ENCODE measurements at places on chromosomes 4 and X.

GRCh38 chr4:149110481-149110880, 668.3 kb upstream of the NR3C2 start:
- no peak for DNase-seq

- no peak for DNase-seq
These were observed 78.5 kb downstream of the MID1IP1 start for GRCh38 chrX:38879631-38880220.

DNA sequence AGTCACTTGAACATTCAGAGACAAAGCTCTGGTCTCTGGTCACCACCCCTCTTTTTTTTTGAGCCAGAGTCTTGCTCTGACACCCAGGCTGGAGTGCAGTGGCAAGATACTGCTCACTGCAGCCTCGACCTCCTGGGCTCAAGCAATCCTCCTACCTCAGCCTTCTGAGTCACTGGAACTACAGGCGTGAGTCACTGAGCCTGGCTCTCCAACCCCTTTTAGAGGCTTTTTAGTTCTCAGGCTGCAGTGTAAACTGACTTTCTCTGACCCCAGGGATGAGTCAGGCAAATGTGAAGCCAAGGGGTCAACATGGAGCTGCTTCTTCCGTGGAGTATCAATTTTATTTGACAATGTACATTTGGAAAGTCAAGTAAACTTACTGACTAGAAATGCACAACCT, 229.2 kb downstream of the PTTG2 start:
- DNase-seq, result no peak

DNA sequence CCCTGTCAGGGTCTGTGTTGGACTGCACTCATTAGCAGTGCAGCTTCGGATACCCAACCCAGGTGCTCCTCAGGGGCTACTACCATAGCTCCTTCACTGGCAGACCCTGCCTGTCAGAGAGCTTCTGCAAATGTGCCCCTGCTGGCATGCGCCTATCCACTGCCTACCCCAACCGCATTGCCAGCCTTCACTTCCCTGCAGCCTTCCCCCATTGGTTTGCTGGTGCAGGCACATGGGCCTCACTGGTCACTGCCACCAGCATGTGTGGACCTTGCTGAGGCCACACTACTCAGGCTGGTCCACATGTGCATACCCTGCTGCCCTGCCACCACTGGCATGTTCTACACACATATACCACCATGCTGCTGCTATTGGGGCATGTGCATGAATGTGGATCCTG, 72.5 kb upstream of the MAGEH1 start:
- DNase-seq, result no peak

DNA sequence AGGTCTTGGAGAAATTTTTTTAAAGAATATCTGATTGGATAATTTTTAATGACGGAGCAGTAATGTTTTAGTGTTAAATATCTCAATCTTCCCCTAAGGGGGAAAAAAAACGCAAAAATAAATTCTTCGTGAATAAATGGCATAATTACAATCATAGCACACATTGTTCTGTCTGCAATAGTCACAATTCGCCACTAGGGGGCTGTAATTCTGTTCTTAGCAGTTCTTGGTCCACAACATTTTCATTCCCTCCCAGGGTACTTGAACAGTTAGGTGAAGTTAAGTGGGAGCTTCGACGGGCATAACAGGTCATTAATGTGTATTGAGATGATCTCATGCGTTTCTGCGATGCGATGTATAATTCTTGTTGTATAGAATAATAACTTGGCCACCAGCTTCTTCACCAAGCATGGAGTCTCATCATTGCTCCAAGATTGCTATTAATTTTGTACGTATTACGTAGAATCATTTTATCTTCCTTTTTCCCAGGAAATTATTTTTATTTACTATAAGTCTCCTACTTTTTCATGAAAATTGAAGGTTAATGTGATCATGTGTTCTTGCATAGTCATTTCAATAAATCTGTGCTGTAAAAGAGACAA, 27.2 kb downstream of the HTR2C start:
- DNase-seq, result no peak

- no peak for DNase-seq
These were observed 72.2 kb downstream of the COMMD8 start for GRCh38 chr4:47391256-47391655.

DNA sequence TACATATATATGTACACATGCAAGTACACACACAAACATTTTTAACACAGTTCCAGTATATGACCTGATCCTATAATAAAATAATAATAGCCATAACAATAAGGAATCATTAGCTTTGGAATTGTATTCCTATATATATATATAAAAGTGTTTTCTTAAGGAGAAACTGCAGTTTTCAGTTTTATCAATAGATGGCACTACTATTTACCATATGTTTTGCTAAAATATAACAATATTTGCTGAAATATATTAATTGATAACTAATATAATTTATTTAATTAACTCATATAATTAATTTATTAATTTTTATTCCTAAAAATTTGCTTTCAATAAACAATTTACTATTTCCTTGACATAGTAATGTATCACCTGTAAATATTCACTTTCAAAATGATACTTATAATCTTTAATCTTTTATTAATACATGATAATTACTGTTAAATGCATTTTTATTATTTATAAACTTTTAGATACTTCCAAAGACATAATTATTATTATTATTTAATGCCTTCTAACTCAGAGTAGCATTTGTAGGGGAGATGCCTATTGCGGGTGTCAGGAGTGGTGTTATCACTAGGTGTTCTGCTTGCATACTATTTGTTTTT, 599.5 kb downstream of the FSTL5 start:
- DNase-seq, result no peak

- no peak for DNase-seq
These were observed 69.2 kb downstream of the PTCHD1 start for GRCh38 chrX:23403849-23404248.

- DNase-seq, result no peak
These were observed 175.1 kb upstream of the RADX start for GRCh38 chrX:106436691-106437090.

DNA sequence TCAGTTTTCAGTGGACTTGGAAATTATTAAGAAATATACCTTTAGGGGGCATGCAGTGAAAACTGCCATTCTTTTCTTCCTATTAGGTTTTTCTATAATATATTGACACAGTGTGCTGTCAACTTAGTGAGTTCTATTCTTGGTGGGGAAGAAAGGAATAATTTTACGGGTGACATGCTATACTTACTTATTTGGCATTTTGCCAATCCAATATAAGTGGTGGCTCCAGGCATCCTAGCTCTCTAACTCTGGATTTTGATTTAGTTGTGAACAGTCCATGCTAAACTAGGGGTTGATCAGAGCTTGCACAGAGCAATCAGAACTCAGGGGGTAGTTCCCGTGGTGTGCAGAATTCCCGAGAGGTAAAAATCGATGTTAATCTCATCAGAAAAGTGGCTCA, 277.7 kb upstream of the FTHL17 start:
- no peak for DNase-seq

DNA sequence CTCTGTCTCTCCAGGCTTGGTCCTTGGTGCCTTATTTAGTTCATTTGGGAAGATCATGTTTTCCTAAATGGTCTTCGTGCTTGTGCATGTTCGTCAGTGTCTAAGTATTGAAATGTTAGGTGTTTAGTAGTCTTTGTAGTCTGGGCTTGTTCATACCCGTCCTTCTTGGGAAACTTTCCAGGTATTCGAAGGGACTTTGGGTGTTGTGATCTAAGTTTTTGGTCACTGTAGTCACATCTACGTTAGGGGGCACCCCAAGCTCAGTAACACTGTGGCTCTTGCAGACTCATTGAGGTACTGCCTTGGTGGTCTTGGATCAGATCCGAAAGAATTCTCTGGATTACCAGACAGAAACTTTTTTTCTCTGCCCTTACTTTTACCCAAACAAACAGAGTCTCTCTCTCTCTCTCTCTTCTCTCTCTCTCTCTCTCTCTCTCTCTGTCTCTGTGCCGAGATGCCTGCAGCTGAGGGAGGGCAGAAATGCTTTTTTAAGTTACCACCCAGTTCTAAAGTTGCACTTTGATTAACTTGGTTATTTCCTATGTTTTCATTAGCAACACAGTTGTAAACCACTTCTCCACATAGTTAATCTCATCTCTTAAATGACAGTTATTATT, 67.6 kb upstream of the SLC7A3 start:
- DNase-seq, result no peak

DNA sequence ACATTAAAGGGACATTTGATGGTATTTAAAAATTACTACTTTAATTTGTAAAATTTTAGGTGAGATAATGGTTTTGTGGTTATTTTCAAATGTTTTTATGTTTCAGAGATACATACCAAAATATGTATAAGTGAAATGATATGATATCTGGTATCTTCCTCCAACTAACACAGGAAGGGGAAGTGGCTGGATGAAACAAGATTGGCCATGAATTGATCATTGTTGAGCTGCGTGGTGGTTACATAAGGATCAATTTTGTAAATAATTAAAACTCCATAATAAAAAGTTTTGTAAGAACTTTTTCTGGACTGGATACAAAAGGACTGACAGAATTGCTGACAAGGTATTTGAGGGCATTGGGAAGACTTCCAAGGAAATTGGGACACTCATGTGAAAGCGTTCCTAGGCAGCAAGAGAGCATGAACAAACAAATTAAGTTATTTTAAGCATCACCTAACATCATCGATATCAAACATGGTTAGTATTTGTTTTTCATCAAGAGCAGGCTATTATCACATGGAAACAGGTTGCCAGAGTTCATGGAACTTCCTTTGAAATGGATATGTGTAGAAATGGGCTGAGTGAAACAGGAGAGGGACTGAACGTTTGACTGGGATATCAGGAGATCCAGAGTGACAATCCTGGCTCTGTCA, 4.4 kb upstream of the PGM2 start:
- DNase-seq, result no peak

DNA sequence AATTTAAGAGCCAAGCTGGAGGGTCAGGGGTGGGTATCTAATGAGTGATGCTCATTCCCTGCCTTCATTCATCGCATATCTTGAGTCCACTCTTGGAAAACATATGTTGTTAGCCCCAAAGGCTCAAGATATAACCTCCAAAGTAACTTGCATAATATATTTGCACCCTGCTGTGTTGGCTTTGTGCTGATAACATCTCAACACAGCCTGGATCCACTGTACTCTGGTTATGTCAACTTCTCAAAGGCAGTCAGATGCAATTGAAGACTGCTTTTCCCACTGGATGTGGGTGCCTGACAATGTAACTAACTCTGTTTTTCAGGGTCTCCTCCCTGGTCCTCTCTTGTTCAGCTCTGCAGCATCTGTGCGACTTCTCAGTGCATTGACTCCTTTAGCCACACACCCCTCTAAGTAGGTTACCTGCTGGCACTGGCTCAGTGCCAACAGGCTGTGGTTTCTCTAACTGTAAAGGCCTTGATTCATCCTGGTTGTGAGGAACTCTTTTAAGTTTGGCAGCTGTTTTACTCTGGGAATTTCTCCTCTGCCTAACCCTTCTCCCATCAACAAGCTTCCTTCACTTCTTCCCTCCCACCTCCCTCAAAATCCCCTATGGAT, 28.1 kb downstream of the SLC16A2 start:
- DNase-seq, result no peak

- no peak for DNase-seq
These were observed 95.7 kb upstream of the IQCM start for GRCh38 chr4:149911354-149911753.

GRCh38 chr4:87118826-87119225, 101.6 kb downstream of the KLHL8 start:
- DNase-seq, result no peak

DNA sequence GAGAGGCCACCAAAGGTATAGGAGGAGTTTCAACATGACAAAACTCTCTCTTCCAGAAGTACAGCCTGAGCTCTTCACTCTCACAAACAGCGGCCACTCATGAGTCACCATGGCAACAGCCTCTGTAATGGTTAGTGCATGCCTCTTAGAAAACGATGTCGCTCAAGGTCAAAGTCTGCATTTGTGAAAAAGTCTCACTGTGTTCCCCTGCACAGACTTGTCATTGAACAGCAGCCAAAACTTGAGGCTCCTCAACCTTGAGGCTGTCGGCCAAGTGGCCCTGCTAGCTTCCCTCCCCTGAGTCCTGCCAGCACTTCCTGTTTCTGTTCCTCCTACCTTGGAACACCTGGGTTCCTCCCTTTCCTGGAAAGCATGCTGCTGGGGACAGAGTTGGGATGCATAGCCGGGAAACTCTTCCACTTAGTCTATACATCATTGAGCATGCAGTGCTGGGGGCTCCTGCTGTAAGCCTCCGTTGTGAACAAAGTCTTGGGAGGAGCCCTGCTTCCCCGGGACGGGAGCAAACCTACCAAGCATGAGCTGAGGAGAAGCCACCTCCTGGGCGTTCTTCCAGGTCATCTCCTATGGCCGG, 66.6 kb downstream of the ING2 start:
- no peak for DNase-seq

GRCh38 chrX:66030505-66031317, 9.2 kb downstream of the VSIG4 start:
- no peak for DNase-seq

- DNase-seq, result no peak
These were observed 311.8 kb downstream of the ADGRL3 start for GRCh38 chr4:61511716-61512488.

- no peak for DNase-seq
These were observed 194.7 kb downstream of the STIM2 start for GRCh38 chr4:27055221-27055760.

- no peak for DNase-seq
These were observed 365.0 kb downstream of the PPP3CA start for GRCh38 chr4:100982345-100982744.
